ENCODE measurements at places on chromosomes 7 and 10. TPM values are rescaled to one million over a fixed set of nuclear protein-coding genes. Genes with fewer than 3 reads are reported as not detected.

Gene THAP5
- total RNA-seq, result 19.0 TPM

Gene C10orf105
- total RNA-seq, result not detected

Gene CRYGN
- 1.3 TPM for total RNA-seq

Gene MKRN1
- total RNA-seq, result 127 TPM

DNA sequence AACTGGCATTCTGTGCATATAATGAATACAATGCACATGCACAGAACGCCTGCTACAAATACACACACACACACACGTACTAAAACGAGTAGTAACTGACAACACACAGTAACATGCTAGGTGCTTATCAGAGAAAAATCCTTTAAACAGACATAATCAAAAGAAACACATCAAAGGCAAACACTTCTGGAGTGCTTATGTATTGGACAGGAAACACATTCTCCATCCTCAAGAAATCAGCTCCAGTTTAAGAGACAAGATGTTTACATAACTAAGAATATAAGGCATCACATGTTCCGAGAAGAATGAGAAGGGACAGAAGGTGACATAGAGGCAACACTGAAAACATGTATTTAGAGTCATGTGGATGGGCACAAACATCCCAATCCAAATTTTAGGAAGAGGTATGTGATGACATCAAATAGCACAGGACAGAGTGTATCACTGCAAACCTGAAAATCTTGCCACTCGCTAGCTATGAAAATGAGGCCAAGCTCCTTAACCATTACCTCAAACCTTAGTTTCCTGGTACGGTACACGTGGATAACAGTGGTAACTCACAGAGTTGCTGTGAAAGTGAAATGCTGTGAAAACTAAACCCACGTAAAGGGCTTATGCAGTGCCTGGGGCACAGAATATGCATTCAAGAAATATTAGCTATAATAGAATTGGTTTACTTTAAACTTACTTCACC is 619.6 kb downstream of the PARD3 start:
- DNase-seq, result no peak

GRCh38 chr7:145474009-145474686 is 638.3 kb upstream of the TPK1 start:
- DNase-seq, result no peak

DNA sequence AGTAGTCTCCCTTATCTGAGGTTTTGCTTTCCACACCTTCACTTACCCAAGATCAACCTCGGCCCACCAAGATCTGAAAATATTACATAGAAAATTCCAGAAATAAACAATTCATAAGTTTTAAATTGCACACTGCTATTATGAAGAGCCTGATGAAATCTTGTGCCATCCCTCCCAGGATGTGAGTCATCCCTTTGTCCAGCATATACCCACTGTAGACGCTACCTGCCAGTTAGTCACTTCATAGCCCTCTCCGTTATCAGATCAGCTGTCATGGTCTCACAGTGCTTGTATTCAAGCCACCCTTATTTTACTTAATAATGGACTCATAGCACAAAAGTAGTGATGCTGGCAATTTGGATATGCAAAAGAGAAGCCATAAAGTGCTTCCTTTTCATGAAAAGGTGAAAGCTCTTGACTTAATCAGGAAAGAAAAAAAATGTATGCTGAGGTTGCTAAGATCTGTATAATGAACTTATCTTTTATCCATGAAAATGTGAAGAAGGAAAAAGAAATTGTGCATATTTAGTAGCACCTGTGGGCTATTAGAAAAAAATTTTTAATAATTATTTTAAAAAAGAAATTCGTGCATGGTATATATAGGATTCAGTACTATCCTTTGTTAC is 9.8 kb upstream of the MRPS16 start:
- DNase-seq, result no peak

DNA sequence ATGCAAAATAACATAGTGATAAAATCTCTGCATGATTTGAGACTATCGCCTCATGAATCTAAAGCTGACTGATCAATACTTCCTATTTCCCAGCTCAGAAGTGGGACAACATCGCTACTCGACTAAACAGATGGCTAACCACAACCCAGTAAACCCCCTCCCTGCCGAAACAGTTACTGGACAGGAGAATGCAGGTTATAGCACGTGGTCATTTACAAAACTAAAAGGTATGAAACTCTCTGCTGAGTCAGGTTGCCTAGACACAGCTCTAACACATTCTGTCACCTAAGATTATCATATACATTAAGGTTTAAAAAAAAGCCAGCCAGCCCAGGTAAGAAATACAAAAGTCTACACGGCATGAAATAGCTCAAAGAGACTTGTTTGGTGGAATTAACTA is 64.0 kb downstream of the CTBP2 start:
- DNase-seq, result no peak

- no peak for DNase-seq
Observed at GRCh38 chr7:94368371-94368791, 26.3 kb upstream of the COL1A2 start.

GRCh38 chr7:70797109-70797514 is 334.8 kb upstream of the GALNT17 start:
- DNase-seq, result no peak

DNA sequence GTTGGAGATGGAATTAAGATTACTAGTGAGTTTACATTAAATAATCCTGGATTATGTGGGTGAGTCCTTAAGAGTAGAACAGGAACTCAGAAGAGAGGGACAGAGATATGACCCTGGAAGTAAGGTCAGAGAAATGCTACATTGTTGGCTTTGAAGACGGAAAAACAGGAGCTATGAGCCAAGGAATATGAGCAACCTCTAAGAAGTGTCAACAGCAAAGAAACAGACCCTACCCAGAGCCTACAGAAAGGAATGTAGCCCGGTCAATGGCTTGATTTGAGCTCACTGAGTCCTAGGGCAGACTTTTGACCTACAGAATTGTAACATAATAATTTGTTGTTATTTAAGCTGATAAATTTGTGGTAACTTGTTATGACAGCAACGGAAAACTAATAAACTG is 304.9 kb downstream of the IPMK start:
- no peak for DNase-seq

Data from type B pancreatic cell (in vitro differentiated cells).